ENCODE measurements at places on chromosomes 5 and 9.

DNA sequence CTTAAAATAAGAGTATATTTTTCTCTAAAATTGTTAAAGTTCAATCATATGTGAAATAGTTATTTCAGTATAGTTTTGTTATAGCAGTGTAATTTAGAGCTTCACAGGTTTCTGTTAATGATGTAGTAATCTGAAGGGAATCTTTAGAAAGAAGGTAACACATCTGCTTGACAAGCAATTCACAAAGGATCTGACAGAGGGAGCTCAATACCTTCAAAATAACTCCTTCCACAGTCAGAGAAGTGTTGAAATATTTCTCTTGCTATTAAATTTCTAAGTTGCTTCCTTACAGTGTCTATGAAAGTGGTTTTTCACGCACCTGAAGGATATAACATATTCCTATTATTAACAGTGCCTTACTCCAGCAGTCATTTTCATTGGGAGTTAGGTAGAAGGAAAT is 44.9 kb downstream of the SLC25A51 start:
- no peak for DNase-seq

- DNase-seq, result no peak
These were observed 68.1 kb downstream of the GALNT12 start for GRCh38 chr9:98875536-98875935.

GRCh38 chr9:84141741-84142370 is 161.3 kb downstream of the RMI1 start:
- DNase-seq, result no peak

DNA sequence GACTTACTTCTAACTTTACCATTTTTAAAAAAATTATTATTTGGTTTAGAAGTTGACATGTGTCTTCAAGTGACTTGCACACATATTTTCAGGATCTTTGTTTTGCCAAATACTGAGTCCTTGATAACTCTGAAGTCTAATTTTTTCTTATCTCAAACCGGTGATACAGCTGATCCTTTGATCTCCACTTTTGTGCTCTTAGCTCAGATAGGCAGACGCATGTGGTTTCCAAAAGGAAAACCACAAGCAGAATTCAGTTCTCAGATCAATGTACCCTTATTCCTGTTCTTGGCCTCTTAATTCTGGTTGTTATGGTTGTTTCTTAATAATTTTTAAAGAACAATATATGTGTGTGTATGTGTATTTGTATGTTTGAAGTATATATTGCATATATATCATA is 238.3 kb upstream of the EDIL3 start:
- DNase-seq, result no peak

DNA sequence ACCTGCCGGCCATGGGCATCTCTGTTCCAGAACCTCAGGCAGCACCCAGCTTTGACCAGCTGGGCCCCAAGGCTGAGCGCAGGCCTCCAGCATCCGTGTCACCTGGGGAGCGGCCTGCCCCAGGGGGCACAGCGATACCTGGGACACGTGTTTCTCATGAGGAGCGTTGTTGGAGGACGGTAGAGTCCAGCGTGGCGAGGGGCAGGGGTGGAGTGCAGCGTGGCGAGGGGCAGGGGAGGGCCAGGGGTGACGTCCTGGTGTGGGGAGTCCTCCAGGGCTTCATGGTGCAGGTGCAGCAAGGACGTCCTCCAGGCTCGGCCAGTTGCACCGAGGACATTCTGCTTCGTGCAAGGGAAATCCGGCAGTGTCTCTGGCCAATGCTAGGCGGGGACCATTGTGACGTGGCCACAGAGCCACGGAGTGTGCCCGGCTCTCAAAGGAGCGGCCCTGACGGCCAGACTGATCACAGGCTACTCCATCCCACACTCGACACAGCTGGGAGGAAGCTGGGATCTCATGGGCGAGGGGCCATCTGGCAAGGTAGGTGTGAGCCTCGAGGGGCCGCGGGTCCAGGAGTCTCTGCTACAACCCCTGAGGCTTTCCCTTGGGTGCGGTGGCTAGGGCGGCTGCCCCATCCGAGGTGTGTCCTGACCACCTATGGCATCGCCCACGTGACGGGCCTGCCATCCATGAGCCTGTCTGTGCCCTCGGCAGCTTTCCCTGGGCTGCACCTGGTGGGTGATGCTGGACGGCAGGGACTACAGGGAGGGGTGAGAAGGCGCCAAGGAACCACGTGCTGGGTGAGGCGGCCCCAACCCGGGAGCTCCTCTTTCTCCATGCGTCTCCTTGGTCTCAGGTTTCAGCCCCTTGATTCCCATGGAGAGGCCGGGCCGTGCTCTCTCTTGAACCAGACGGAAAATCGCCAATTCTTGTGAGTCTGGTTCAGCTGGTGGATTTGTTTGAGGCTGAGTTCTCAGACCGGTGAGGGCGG is 33.8 kb downstream of the SLC9A3 start:
- no peak for DNase-seq

DNA sequence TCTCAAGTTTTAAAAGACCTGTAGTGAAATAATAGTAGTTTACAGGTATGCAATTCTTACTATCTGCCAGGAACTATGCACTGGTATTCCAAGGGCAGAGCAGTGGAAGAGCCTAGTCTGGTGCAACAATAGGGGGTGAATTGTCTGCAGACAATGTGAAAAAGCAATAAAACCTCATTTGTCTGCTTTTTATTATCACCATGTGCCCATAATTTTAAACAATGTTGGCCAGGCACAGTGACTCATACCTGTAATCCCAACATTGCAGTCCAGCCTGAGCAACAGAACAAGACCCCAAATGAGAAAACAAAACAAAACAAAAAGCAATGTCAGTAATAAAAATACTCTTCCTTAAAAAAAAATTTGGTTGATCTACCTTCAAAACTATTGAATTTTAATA is 12.2 kb upstream of the SLC44A1 start:
- no peak for DNase-seq

GRCh38 chr9:130993303-130994030 is 15.5 kb upstream of the LAMC3 start:
- no peak for DNase-seq

DNA sequence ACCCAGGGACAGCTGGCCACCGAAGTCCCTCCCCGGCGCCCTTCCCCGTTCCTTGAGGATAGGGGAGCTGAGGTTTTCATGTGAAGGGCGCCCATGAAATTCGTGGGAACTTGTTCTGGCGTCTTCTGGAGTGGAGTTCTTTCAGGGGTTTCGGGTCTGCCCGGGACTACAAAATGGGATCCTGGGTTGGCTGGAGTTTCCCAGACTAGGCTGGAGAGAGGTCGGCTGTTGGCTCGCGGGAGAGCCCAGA is 3.6 kb upstream of the RGMB start:
- DNase-seq, result no peak

- no peak for DNase-seq
These were observed 346.8 kb downstream of the TRIM36 start for GRCh38 chr5:114822863-114823262.

GRCh38 chr9:128099231-128099931 is 28.1 kb downstream of the PTGES2 start:
- no peak for DNase-seq

DNA sequence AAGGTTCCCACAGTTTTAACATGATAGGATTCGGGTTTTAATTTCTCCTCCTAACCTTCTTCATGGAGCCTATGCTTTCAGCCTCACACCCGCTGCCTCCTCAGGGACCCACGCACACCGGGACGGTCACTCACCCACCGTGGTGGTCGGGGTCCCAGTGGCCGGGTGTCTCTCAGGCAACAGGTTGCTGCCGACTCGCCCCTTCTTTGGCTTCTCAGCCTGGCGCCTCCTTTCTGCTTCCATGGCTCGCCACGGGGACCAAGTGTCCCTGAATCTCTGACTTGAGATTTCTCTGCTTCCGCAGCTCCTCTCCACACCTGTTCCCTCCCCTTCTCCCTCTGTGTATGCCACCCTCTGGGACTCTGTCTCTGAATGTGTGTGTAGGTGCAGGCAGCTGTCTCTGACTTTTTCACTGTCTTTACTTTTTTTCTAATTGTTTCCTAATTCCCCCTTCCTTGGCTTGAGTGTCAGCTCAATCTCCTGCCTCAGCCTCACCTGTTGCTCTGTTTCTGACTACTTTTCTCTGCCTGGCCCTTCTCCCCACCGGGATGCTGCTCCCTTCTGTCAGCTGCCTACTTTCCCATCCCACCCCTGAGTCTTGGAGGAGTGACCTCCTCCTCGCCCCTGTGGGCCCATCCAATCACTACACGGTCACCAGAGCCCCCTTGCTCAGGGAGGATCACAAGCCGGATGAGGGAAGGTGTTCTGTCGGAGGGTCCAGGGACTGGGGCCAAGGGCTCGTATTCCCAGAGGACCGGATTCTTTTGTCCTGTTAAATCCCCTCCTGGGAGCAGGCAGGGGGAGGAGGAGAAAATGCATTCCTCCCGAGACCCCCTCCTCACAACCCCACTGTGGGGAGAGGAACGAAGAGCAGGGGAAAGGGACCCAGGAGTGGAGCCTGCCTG is at the start of gene PROP1:
TSS of gene PROP1 (minus strand) at position 552 of the 905 bp plus-strand sequence. CDS start at position 243, 309 bp downstream.
- no peak for DNase-seq

GRCh38 chr9:110472111-110472510 is 107.4 kb downstream of the SVEP1 start:
- no peak for DNase-seq

DNA sequence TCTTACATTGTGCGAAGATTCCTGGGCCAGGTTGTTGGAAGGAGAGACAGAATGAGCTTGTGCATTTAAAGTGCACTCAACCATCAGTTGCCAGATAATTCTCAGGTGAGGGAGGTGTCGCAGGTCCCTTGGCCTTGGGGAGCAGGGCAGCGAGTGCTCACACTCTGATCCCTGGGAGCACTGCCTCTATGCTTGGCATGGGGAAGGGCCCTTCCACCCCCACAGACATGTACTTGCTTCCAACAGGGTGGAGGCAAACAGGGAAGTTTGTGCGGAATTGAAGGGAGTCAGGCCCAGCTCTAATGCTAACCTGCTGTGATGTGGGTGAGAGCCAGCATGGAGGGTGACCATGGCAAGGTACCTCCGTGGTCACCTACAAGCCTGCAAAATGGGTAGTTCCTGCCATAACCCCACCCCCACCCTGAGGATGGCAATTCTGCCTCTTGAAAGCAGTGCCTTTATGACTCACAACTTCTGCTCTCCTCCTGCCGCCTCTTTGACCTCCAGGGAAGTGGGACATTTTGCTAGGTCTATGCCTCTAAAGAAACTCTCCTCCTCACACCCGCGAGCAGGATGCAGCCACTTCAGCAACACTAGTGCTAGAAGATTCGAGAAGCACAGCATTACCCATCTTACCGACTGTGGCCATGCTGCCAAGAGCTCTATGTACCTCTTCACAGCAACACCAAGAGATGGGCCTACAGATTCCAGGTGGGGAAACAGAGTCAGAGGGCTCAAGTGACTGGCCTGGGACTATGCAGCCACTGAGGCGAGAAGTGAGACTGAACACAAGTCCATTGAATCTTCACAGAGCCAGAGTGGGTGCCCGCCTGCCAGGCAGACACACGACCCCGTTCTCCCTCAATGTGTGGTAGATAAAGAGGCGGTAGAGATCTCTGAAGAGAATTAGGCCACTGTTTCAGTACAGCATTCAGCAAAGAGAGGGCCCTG is 22.1 kb upstream of the SLC25A51 start:
- DNase-seq, result no peak

DNA sequence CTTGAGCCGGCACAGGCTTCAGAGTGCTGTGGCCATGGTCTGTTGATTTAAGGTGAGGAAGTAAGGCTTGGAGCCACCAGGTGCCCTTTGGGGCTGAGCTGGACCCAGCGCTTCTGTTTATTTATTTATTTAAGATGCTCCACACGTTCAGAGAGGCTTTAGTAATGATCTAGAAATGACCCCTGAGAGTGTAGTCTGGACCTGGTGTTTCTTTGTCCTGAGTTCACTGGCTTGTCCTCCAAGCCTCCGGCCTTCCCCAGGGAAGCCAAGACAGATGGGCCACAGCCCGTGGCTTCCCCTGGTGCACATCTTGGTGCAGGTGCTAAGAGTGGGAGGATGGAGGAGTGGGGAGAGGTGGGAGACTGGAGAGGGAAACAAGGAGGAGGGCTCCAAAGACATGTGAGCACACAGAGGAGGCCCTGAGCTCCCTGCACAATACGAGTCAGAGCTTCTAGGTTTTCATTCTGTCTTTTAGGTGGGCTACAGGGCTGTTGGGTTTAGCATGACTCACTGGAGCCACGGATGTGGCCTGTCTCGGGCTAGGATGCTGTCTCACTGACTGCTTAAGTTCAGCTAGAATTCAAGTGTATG is 56.9 kb downstream of the AHRR start:
- DNase-seq, result no peak

DNA sequence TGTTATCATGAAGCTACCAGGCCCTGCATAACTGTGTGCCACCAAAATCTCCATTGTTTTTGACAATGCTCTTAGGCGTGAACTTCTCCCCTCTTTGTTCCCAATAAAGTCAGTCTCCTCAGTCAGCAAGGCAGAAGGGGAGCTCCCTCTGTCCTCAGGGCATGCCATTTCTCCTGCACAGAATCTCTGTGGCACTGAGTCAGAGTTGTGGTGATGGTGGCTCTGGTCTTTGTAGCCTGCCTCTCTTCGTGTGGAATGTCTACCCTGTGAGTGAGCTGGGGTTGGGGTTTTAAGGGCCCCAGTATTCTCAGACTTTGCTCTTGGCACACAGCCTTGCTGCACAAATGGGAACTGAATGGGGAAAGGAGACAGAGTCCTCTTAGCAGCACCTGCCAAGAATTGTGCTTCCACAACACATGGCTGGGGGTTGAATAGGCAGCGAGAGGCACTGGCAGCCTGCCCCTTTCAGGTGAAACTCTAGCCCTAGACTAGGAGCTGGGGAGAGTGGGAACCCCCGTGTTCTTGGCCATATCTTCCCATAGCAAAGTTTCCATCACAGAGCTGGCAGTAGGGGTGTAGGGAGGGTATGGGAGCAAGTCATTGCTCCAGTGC is 146.6 kb downstream of the SH3GL2 start:
- no peak for DNase-seq

GRCh38 chr9:134820901-134821300 is 59.7 kb upstream of the FCN2 start:
- DNase-seq, result no peak
